ENCODE measurements at places on chromosomes 7 and 10.

GRCh38 chr10:31914370-31914769 lies 14.3 kb downstream of the ARHGAP12 start:
- no peak for DNase-seq

DNA sequence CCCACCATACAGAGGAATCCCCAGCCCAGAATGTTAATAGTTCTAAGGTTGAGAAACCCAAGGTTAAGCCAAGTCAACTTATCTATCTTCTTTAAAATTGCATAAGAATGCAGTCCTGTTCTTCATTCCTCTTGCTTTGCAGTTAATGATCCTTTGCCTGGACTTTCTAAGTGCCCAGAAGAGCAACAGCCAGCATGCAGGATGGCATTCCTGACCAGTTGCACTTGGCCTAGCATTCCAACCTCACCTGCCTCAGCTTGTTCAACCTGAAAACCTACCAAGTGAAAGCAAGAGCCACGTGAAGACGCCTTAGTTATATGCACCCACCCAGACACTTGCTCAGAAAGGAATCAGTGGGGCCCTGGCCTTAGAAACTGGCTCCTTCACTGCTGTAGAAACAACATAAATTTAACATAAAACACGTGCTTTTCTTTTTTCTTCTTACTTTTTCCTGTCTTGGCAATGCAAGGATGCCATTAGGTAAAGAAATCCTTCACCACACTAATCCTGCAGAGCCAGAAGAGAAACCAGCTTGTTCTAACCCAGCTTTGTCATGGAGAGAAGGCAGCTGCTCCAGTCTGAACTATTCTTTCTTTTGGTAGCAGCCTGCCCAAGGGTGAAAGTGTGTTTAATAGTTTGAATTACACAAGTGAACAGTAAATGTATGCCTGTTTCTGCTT lies 25.0 kb downstream of the EGFR start:
- DNase-seq: no peak

DNA sequence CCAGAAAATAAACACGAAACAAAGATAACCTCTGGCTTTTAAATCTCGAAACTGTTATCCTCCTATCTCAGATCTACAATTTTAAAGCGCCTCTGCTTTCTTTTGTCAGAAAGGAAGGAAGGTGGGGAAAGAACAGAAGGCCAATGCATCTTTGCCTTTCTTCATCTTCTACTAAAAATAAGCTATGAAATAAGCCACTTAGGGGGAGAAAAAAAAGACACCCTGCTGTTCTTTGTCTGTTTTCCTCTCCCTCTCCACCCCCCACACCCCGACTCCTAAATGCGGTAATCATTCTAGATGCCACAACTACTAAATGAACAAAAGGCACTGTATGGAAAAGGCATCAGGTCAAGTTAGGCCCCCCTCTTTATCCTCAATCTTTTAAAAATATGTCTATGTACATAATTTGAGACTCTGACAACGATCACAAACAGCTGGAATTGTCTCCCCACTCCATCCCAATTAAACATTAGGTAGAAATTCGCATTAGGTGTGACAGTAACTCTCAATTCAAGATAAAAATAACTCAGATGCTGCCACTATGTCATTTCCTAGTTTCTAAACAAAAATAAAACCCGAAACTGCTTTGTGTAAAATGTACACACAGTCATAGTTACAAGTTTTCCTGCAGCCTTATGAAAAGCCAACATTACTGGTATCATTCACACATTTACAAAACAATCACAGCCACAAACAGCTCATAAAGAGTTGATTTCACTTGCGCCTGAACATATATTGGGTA lies 2.4 kb downstream of the UBE2H start:
- no peak for DNase-seq

DNA sequence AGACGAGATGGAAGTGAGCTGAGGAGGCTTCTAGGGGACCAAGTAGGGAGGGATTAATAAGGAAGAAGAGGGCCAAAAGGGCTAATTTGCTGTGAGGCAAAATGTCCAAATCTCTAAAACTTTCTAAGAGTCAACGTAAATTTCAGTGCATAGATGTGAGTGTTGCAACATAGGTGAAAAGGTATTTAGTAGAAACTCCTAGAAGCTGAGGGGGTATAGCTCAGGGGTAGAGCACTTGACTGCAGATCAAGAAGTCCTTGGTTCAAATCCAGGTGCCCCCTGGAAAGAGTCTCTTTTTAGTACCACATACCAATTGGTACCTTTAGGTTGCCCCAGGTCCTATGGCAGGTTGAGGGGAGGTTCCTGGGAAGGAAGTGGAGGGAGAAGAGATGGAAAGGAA lies 48.7 kb upstream of the ZNF746 start:
- DNase-seq: no peak

- no peak for DNase-seq
Observed at GRCh38 chr7:31058688-31059087, 6.6 kb downstream of the ADCYAP1R1 start.

DNA sequence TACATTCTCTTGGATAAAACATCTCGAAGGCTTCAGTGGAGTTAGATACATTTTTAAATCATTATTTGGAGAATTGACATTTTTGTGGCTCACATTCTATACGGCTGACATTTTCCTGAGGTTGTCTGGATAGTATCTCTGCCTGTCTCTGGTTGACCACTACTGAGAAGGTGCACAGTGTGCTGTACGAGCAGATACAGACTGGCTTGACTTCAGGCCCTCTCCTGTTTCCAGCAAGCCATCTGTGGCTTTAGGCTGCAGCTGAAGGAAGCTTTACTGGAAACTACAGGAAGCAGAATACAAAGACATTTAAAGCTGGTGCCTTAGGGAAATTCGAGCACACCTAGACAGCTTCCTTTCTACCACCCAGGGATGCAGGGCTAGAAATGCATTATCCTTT lies 39.3 kb upstream of the RSU1 start:
- no peak for DNase-seq

DNA sequence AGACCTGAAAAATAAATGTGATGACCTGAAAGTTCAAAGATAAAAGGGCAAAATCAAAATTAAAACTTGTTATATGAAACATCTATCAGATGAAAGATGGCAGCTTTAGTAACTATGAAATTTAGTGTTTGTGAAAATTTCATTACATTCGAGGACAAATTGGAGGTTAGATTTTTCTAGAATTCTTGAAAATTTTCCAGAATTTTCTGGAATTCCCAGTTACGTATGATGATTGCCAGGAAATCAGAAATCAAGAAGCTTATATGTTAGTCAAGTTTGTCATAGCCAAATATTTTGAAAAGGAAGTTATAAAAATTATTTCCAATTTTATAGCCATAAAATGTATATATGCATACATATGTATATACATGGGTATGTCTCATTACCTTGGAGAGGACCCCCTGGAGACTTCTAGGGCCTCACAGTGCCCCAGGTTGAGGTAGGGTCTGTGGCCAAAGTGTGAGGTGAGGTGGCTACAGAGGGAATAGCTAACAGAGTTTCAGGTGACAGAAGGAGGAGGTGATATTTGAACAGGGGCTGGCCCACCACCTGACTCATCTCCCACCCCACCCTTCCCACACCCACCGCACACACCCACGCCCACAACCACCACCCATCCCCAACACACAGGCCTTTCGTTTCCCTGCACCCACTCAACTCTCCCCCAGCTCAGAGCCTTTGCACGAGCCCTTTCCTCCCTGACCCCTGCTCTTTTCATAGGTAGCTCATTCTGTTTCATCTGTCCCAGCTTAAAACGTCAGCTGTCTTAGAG lies 21.5 kb downstream of the C10orf105 start:
- DNase-seq: no peak

DNA sequence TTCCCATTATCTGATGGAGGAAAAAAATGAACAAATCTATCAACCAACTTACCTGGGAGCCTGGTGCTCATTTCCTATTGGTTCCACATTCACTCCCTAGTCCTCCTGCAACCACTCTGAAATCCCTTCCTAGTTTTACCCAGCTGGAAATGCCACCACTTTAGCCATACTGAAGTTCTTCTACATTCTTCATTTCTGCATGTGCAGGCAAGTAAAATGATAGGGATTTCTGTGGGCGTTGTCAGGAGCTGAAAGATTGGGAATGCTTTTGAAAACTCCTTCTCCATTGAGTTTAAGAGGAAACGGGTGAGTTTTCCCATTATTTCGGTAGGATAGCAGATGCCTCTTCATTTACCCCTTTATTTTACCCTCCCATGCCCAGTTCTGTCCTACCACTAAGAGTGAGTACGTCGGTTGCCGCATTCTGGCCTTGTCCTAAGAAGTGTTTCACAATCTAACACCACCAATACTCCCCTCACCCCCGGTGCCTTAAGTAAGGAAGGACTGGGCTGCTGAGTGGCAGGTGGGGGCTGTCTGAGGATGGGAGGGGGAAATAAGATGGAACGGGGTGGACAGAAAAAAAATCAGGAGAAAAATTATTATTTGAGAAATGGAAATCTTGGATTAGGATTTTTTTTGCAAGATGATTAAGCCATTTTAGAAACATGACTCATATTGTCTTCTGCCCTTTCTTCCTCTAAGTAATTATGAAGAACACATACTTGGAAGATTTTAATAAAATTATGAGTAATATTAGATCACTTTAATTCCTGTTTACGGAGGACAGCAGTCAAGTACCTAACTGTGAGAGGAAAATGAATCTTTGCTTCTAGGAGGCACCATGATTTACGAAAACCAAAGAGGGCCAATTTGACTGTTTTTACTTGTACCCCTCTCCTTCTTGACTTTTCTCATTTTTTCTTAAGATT lies 13.2 kb upstream of the TAS2R60 start:
- no peak for DNase-seq

DNA sequence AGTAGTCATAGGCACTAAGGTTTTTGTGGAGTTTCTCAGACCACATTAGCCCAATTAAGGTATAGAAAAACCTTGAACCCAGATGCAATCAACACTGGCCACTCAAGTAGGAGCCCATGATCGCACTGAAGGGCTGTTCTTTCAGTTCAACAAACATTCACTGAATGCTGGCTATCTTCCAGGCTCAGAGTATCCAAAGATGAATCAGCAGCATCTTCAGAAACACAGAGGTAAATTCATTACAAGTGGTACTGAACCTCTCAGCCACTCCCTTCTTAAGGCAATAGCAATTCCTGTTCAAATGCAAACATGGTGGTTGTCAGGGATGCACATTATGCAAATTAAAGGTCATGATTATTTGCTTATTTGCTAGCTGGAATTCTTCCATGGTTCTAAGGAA lies 17.1 kb downstream of the KCNK18 start:
- DNase-seq: peak; percentile 4

GRCh38 chr7:81676105-81676811 lies 93.6 kb downstream of the HGF start:
- no peak for DNase-seq

DNA sequence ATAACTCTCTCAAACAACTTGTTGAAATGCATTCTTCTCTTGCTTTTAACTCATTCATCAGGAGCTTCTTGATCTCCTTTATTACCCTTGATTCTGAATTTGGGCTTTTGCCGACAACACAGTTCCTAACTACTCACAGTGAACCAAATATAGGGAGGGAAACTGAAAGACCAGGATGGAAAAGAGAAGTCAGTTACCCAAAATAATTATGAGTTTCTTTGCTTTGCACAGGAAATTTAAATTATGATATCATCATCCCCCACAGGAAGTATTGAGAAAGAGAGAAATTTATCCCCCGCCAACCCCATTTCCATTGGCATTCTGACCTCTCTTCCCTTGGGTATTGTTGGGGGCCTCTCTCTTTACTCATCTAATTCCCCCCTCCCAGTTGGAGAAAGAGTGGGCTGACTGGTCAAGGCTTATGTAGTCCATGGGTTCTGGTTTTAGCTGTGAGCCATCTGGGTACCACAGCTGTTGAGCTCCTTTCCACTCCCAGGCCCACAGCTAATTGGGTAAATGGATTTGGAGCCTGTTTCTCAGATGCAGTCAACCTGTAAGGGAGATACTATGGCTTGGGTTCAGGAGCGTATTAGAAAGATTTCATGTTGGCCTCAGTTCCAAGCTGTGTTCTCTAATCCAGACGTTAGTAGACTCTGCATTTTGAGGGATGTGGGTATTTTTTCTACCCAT lies 109.0 kb downstream of the FZD1 start:
- no peak for DNase-seq

DNA sequence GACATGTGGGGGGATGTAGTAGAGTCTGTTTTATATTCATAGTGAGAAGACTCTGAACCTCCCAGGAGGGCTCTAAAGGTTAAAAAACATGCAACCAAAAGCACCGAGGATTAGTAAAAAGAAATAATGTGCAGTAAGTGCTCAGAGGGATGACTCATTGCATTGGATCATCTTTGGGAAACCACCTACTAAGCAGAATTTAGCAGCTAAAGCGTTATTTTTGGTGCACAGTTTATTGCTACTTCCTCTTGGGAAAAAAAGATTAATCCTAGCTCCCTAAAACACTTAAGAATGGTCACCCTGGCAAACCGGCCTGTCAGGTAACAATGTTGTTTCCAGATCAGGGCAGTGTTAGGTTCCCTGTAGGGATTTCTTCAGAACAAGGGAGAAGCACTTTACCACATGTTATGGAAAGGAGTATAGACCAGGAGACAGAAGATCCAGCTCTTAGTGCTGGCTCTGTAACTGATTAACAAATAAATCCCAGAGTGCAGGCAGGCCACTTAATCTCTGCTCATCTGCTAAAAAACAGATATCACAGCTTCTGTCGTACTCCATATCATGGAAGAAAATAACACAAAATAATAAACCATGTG lies 44.8 kb upstream of the FAM133B start:
- DNase-seq: no peak

DNA sequence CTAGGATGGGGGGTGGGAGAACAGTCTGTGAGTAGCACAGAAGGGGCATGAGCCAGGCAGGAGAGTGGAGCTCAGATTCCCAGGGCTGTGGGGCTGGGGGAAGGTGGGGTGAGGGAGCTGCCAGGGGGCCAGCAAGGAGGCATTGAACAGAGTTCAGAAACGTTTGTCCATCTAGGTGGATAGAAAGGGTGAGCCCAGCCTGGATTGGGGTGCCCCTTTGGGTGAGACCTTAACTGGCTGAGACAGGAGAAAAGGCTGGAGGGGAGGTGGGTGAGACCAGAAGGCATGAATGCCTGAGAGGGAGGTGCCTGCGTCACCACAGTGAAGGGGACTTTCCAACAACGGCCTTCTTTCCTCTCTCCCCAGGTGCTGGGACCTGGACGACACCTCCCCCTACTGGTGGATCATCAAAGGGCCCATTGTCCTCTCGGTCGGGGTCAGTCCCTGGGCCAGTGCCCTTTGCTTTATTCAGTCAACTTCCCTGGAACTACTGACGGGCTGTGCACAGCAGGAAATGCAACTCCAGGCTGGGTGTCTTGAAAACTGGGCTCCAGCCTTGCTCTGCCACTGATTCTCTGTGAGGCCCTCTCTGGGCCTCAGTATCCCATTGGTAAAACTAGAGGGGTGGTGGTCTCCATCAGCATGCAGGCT lies 11.0 kb downstream of the GHRHR start:
- peak; percentile 68 for DNase-seq

GRCh38 chr10:67609996-67610793 lies 85.8 kb downstream of the CTNNA3 start:
- DNase-seq: no peak

GRCh38 chr10:78758176-78758575 lies 310.6 kb upstream of the ZMIZ1 start:
- no peak for DNase-seq

DNA sequence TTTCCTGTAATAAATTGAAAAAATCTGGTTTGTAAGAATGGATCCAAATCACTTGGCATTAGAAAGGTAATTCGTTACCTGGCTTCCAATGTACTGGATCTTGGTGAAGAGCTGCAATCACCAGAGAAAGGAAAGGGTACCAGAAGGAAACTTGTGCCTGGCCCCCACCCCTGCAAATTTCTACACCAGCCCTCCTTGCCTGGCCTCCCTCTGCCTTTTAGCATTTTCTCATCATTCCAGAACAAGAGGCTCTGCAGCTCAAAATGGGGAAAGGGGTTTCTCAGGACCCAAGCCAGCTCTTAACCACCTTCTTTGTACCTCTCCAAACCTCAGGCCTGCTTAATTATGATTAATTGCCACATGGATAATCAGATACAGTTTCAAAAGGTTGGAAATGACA lies 612.8 kb upstream of the MGMT start:
- DNase-seq: no peak

Measured in hematopoietic multipotent progenitor cell treated with erythropoietin and hydrocortisone succinate and interleukin-3 and kit ligand, for 8 days (in vitro differentiated cells).